ENCODE measurements at places on chromosomes 6 and 20.
A peak's percentile ranks its signal among the peaks of the same experiment; 100 is the strongest.

DNA sequence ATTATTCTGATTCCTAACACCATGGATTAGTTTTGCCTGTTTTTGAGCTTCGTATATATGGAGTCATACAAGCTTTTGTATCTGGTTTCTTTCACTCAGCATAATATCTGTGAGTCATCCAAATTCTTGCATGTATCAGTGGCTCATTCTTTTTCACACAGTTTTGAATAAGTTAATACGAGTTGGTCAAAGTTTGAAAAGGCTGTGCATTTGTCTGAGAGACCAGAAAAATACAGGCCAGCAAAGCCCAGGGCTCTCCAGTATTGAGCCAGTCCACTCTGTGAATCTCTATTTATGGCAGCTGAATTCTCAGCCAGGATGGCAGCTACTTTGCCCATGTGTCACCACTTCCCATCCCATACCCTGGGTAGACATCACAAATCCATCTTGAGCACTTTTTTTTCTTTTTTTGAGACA lies 7.2 kb upstream of the CHMP4B start:
- no peak for DNase-seq

- no peak for DNase-seq
Observed at GRCh38 chr20:53919886-53920285, 150.5 kb downstream of the BCAS1 start.

DNA sequence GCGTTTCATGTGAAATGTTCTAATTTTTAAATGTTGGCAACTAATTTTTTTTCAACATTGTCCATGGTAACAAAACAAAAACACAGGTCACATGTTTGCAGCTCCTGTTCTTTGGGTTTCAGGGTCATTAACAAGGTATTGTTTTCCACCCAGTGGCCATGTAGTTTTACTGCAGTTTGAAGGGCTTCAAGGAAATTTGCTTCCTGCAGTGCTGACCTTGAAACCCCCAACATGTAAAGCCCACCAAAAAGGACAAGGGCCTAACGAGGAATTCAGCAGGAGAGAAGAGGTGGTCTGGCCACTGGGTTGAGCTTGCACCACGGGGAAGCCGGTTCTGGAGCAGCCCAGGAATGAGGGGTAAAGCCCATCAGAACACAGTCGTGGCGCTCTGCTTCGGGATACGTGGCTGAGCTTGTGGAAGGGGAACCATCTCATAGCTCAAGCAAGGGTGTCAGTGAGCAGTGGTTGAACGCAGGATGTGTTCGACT lies 13.9 kb upstream of the KLHL31 start:
- peak; percentile 2 for DNase-seq

GRCh38 chr20:55882910-55883309 lies 122.4 kb downstream of the CBLN4 start:
- DNase-seq = no peak

- peak; percentile 30 for DNase-seq
Observed at GRCh38 chr6:37277001-37277409, 19.1 kb upstream of the TMEM217 start.

GRCh38 chr6:99613409-99613704 lies 6.7 kb downstream of the PRDM13 start:
- DNase-seq = peak; percentile 54

DNA sequence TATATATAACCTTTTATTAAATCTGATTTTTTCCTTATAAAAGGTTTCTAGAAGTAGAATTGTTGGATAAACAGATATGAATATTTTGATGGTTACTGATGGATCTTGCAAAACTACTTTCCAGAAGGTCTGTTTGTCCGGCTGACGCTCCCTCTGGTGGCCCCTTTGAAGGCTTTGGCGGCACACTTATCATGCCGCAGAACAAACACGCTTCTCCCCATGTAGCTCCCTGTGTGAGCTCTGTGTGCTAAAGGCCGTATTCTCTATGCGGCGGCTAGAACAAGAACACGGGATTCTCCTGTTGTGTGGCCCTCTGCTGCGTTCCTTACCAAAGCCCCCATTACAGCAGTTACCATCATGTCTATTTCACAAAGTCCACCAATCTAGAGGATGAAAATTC lies 30.0 kb downstream of the PPP1R3G start:
- no peak for DNase-seq

DNA sequence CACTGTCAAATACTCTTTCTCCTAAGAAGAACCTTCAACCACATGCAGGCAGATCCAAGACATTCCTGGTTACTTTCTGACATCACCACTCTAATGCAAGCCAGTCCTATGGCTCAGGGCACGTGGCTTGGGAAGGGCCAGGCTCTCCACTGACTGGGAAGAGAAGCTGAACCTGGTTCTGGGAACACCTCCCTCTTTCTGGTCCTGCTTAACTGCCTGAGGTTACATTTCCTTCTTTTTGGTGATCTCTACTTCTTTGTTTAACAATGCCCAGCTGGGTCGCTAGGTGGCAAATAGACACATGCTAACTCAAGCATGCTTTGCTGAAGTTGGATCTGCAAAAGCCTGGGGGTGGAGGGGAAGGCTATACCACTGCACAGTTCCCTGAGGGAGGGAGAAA lies 249.8 kb downstream of the GMDS start:
- DNase-seq = no peak

DNA sequence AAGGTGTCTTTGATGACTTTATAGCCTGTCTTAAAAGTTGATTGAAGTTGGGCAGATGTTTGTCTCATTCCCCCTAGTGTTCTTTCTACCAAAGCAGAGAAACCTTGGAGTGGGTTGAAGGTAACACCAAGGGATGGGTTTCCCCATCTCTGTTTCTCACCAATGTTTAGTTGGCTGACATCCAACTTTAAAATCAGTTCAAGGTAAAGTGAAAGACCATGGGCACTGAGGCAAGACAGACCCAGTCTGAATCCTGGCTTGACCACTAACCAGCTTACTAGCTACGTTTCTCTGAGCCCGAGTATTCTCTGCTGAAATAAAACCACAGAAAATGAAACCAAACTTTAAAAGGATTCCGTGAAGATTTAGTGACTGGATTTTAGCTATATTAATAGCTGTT lies 258.9 kb downstream of the KIF16B start:
- no peak for DNase-seq

DNA sequence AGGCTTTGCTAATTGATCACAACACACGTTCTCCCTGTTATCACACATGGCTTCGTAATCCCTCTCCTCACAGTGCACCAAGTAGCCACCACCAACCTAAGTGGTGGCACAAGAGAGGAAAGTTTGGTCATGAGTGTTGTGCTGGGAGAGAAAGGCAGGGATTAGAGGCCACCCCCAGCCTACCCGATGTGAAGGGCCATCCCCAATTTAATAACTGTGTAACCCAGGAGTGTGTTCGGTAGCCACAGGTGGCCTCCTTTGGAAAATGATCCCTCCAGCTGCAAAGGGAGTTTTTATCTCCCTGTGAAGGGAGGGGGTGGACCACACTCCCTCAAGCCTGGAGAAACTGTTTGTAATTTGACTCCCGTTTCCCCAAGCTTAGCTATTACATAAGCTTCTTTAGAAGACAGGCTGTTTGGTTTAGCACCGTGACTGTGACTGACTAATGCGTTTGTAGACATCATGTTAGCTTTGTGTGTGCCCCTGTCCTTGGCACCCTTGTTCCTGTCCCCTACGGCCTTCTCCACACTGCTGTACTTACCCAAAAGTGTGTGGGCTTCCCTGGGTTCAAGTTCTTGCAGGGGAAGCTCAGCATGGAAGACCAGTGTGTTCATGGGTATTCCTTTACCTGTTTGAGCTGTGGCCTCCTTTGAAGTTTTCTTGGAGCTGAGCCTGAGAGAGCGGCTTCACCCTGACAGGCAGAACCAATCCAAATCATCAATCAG lies 20.6 kb downstream of the PPP1R16B start:
- no peak for DNase-seq

DNA sequence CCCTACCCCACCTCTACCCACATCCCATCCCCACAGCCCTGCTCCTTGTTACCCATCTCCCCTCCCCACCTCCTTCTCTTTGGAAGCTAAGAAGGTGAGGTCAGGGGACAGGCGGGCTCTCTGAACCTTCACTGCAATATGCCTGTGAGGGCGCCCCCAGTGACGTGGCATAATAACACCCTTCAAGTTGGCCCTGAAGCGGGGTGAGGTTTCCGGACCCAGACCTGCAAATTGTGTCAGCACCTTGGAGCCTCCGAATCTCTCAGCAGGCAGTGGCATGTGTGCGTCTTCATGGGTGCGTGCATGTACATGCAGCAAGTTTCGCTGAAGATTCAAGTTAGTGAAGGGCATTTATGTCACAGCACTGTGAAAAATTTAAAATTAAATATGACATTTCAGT lies 114.6 kb downstream of the SOBP start:
- no peak for DNase-seq

DNA sequence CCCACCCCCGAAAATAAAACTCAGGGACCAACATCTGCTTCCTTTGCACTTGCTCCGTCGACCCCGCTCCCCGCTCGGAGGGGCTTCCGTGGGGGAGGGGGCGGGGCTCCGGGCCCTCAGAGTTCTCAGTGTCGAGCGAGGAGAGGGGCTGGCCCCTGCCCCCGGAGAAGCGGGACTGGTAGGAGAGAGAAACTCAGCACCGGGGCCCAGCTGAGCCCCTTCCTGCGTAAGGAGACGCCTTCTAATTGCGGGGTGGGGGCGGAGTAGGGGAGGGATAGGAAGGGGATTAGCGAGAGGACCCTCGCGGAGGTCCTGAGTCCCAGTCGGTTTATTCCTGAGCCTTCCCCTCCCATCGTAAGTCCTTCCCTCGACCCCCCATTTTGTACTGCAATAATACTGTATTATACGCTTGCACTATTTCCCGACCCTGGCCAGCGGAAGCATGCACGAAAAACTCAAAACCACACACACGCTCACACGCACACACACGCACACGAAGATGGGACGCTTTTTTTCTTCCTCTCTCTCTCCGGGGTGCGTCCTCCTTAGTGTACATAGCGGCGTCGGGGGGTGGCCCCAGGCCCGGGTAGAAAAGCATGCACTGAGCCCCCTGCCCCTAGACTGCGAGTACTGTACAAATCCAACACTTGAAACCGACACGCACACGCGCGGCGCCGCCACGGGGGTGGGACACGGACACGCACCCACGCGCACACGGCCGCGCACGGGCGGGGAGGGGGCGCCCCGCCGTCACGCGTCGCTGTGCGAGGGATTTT lies 22.1 kb upstream of the SLC22A7 start:
- DNase-seq = no peak

DNA sequence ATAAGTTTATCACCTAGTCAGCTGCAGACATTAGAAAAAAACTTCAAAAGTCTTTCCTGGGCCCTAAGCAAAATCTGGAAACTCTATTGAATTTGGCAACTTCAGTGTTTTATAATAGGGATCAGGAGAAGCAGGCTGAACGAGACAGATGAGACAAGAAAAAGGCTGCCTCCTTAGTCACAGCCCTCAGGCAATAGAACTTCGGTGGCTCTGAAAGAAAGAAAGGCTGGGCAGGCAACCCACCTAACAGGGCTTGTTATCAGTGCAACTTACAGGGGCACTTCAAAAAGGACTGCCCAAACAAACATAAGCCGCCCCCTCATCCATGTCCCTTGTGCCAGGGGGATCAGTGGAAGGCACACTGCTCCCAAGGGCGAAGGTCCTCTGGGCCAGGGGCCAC lies 657.9 kb upstream of the HS3ST5 start:
- DNase-seq = no peak

DNA sequence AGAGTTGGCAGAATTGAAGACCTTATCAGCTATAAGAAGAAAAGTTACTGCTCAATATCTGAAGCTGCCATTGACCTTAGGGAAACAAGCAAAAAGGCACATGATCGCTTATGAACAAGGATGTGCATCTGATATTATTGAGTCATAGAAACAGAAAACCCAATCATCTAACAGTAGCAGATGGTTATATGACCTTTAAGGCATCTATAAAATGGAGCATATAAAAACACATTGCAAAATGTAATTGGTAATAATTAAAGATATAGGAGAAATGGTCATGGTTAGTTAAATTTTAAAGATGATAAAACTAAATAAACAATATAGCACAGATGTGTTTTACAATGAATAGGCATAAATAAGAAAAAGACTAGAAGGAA lies 260.1 kb upstream of the TAB2 start:
- DNase-seq = no peak

- DNase-seq = no peak
Observed at GRCh38 chr6:67102743-67103142, 1395.7 kb upstream of the EYS start.

DNA sequence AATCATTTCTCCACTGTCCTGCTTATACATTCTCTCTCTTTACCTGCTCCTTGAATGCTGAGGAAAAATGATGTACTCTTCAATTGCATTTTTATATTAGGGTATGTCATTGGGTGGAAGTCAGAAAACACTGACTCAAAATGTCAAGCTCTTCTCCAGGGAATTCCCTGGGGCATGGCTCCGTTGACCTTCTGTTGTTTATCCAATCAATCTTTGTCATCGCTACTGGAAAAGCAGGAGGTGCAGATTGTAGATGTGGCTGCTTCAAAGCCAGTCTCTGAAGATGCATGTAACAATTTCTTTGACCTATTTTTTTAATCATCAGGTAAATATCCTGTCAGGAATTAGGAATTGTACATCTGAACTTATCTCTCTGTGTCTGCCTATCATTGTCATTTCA lies 63.9 kb upstream of the TENT5A start:
- DNase-seq = no peak

DNA sequence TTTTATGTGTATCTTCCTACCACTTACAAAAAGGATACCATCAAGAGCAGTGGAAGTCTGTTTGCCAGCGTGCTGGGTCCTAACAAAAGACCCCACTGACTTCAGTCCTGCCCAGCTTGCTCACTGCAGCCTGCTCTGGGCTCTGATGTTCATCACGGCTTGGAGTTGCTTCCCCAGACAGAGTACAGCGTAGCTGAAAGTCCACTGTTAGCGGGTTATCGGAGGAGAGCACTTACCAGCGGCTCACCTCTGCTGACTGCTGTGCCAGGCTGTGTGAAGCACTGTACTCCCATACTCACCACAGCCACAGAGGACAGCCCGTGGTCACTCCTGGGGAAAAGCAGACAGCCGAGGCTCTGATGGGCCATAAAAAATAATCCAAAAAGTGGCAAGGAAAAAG lies 40.2 kb downstream of the CTCFL start:
- DNase-seq = no peak

GRCh38 chr6:147421903-147422302 lies 86.6 kb upstream of the SAMD5 start:
- no peak for DNase-seq

GRCh38 chr20:64091770-64092169 lies 7.6 kb upstream of the LKAAEAR1 start:
- no peak for DNase-seq

- peak; percentile 68 for DNase-seq
Observed at GRCh38 chr6:107064579-107065065, 36.6 kb downstream of the MTRES1 start.

Data from activated CD4-positive, alpha-beta T cell treated with anti-CD3 and anti-CD28 coated beads, Interleukin-2, Interleukin-4, amounts not matched to agents 100 ng/mL and 50 ng/mL, durations not matched to agents 16 hours and 8 hours (primary cell).